ENCODE measurements at places on chromosomes 7 and 10.

- no peak for DNase-seq
These were observed 73.4 kb upstream of the LAMB4 start for GRCh38 chr7:108203537-108203936.

DNA sequence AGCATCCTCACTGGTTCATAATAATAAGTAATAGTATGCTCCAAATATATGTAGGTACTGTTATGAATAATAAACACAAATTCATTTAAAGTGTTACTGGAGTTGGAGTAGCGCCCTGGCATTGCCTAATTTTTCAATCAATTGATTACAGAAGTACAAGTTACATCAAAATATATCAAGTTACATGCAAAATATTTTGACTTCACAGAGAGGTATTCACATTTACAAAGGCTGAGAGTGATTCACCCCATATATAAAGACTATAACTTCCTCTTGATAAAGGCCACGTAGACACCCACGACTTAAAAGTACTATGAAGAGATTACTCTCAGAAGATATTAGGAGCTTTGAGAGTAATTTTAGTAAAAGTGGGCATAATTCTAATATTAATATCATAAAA, 13.6 kb upstream of the COL17A1 start:
- no peak for DNase-seq

DNA sequence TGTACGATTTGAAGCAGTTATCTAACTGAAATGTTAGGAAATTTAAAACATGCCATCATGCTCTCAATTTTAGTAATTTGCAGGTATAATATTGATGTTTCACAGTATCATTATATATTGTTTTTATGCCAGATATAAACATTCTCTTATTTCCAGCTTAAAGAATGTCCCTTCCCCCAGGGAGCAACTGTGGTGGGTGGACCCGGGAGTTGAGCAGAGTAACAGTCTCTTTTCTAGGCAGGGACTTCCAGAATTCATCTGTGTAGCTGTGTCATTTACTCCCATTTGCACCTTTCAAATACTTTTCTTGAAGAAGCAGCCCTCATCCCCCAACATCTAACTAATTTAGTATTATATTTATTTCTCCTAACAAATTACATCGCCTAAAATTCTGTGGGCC, 9.6 kb downstream of the INPP5F start:
- DNase-seq: no peak

DNA sequence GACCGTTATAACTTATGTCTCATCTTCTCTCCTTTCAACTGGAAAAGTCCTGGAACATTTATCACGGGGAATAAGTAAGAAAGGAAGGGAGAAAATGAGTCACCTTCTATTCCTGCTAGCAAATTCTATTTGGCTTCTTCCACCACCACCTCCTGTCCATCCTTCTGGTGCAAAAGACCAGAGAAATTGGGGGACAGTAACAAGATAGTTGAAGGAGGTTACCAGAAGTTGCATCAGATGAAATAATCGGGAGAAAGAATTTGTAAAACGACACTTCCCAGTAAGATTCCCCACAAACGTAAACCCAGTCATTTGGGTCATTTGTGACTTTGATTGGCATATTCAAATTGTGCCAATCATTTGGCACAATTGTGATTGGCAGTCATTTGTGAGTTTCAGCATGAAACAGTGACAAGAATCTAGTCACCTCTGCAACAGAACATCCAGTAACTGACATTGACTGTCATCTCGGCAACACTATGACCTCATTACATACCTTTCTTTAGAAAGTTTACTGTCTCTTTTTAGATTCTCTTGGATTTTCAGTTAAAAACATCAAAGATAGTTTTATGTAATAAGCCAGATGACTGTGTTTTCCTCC, 51.3 kb upstream of the PIK3CG start:
- DNase-seq: no peak

GRCh38 chr10:2627969-2628368, 439.4 kb upstream of the PFKP start:
- DNase-seq: no peak

DNA sequence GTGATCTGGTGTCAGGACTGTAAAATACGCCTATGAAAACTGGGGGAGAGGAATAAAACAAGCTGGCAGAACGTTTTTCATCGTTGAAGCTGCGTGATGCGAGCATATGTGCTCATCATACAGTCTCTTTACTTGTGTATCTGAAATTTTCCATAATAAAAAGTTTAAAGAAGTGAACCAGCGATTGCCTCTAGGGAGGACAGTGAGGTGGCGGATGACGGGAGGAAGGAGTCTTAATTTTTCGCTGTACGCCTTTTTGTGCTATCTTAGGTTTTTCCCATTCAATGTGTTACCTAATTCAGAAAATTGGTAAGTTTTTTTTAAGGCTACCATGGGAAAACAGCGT, 891 bp upstream of the WAPL start:
- DNase-seq: no peak

DNA sequence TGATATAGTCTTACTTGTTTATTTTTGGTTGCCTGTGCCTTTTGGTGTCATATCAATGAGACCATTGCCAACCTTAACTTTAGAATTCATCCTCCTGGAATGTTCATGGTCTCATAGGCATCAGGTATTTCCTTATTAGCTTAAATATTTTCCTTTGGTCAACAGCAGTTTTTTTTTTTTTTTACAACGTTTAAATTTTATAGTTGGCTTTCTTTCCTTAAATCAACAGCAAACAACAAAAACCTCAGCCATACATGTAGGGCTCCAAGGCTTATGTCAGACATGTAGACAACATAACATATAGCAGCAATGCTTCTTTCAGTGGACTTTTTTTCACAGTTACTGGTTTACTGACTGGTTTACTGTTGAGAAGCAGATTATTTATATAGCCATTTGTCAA, 22.7 kb downstream of the ENTPD7 start:
- DNase-seq: no peak
